ENCODE measurements at places on chromosomes 11 and 22. TPM values are rescaled to one million over a fixed set of nuclear protein-coding genes. Genes with fewer than 3 reads are reported as not detected.

GRCh38 chr11:72676861-72677341 is 2.7 kb upstream of the PDE2A start:
- no peak for DNase-seq

GRCh38 chr11:122681735-122682134 is 26.2 kb downstream of the UBASH3B start:
- DNase-seq = no peak

GRCh38 chr11:61972112-61972671 is 4.8 kb upstream of the FTH1 start:
- no peak for DNase-seq

GRCh38 chr11:72787216-72788104 is 6.4 kb downstream of the STARD10 start:
- DNase-seq = no peak

- peak; percentile 100 for DNase-seq
Measured at GRCh38 chr11:65487467-65488272, 11.2 kb upstream of the MALAT1 start.

DNA sequence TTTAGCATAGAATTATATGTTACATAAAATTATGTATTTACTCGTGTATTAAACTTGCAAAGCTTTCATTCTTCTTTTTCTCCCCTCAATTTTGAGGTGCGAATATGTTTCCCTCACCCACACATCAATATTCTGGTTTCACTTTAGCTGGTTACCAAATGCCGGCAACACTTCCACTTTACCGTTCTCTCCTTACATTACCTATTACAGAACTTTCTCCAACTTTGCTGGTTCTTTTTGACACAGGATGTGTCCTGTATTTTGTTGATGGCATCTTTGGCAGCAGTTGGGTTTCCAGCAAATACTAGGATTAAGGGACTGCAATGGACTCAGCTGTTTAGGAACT is 84.9 kb downstream of the PRR5L start:
- no peak for DNase-seq

DNA sequence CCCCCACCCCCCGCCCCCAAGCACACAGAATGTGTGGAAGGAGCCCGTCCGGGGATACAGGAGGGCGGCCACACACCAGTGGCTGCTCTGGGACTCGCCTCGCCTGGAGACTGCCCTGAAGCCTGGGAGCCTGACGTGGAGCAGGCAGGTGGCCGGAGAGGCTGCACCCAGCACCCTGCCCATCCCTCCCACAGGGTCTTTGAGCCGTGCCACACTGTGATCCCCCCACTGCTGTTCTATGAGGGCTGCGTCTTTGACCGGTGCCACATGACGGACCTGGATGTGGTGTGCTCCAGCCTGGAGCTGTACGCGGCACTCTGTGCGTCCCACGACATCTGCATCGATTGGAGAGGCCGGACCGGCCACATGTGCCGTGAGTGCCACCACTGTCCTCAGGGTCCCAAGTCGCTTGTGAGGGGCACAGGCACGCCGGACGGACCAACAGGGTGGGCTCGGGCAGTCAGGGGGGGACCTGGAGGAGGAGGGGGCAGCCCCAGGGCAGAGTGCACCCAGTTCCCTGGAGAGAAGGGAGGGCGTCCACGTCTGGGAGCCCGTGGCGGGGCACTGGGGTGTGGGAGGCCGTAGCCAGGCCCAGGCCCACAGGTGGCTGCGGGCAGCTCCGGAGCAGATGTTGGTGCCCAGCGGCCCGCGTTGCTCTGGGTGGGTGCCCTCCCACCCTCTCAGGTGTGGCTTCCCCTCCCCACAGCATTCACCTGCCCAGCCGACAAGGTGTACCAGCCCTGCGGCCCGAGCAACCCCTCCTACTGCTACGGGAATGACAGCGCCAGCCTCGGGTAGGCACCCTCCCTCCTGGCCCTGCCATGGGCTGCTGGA is 27.0 kb upstream of the MUC5B start:
- no peak for DNase-seq

Gene TNRC6B
- total RNA-seq = 26.7 TPM

Gene OR6A2
- not detected for total RNA-seq

Gene MAP6
- total RNA-seq = 5.7 TPM

Gene KCNJ11
- 1.3 TPM for total RNA-seq
